ENCODE measurements at places on chromosomes 3 and 15.

DNA sequence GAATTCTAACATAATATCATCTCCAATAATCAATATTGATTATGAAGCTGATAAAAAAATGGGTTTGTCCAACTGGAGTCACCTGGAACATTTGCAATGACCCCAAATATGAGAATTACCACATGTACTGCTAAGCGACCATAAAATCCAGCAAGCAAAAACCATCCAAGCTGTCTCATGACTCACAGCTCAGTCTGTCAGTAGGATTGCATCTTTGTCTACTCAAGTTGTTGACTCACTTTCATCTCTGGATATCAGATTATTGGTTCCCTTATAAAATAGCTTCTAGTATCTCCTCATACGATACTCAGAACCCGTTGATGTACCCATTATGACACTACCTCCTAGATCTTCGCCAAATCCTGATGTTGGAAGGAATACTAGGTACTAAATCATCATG, 209.8 kb upstream of the ATP11B start:
- DNase-seq: no peak

DNA sequence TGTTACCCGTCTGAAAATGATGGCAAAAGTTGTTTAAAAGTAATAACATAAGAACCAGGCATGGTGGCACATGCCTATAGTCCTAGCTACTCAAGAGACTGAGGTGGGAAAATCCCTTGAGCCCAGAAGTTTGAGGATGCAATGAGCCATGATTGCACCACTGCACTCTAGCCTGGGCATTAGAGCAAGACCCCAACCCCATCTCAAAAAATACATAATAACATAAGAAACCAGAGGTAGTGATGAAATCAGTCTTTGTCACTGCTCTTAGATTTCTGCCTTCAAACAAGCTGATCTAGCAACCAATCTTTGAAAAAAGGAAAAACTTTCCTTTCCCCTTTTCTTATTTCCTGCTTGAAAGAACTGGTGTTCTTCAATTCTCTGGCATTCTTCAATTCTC, 71.3 kb downstream of the TMCC1 start:
- DNase-seq: no peak

DNA sequence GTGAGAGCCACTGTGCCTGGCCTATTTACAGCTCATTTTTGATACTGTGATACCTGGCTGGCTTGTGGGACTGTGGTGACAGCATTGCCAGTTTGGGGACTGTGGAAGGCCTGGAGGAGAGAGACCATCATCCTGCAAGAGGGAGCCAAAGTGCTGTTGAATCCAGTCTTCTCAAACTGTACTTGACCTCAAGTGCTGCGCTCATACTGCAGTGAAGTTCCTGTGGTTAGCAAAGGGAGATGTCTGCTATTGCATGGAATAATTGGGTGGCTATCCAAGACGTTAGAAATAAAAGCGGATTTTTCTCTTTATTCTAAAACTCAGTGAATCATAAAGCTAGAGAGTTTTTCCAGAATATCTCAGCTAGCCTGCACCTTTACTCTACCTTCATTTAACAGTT, 83.4 kb downstream of the CCK start:
- DNase-seq: no peak

DNA sequence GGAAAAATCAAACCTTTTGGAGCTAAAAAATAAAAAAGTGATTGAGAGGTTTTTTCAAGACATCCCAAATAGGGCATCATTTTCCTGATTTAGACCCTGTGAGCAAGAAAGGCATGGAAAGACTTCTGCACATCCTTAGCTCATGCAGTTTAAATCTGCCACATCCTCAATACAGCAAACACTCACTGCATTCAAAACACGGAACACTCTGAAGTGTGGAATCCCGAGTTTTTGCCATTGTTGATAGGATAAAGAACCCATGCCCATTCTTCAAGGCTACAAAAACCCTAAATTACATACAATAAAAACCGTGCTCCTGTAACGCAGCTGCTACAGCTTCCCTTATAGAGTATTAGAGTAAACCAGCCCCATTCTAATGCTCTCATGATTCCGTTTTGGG, 346.8 kb downstream of the GABRG3 start:
- no peak for DNase-seq

GRCh38 chr15:52262364-52262763, 33.2 kb downstream of the MYO5C start:
- no peak for DNase-seq

GRCh38 chr3:38490281-38491030, 5.7 kb upstream of the EXOG start:
- no peak for DNase-seq

GRCh38 chr3:61583890-61584875, 22.8 kb downstream of the PTPRG start:
- DNase-seq: no peak

GRCh38 chr15:71611553-71612396, 198.6 kb upstream of the NR2E3 start:
- no peak for DNase-seq

DNA sequence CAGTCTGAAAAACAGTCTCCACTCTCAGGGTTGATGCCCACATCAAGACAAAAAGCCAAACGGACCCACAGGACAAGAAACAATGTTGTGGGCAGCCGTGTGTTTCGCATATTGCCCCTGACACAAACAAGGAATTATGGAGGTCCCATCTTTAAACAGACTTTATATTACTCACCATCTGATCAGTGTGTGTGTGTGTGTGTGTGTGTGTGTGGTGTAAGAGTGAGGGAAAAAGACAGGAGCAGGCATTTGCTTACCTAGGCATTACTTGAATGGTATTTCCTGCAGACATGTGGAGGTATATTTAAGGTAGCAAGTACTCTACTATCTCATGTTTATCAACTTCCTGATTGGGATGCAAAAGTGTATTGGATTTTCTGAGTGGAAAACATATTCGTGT, 136.3 kb downstream of the TMCO5A start:
- no peak for DNase-seq

DNA sequence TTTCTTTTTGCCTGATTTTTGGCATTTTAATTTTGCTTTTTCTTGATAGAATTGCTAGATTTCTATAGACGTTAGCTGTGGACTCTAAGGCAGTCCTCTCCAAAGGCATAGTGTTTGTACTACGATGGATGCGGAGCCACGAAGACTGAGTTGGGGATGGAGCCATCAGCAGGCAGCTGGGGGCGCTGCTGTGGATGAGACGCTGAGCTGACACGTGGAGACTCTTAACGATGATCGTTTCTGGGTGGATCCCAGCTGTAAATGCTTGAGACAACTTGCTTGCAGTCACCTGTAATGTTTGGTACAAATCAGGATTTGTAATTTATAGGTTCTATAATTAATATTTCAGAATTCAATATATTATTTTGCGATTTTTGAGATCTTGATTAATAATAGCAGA, 13.3 kb upstream of the PPP1R2 start:
- no peak for DNase-seq

- no peak for DNase-seq
These were observed 114.2 kb upstream of the TJP1 start for GRCh38 chr15:29936353-29937049.

DNA sequence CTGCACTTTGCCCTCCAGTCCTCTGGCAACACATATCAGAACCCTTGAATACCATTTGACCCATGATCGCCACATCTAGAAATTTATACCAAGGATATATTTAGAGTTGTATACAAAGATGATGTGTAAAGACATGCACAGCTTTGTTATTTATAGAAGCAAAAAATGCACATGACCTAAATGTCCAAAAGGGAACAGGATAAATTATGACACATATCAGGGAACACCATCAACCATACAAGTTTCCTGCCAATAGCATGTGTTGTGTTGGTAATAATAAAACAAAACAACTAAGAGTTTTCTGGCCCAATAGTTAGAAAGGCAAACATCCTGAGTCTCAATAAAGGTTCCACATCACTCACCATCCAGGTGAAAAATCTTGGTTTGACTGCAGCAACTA, 51.5 kb downstream of the AAGAB start:
- DNase-seq: no peak

DNA sequence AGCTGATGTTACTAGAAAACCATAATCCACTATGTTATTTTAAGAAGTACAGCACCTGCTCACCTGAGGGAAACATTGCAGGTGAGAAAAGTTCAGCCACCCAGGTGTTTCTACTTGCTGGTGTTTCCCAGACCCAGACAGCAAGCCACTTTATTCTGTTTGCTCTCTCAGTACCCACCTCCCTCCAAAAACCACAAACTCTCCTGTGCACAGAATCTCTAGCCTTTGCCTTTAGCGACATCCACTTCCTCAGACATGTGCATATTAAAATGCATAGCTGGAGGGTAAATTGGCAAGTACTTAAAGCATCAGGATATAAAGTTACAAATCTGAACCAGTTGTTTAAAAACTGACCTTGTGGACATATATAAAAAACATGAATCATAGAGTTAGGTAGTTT, 36.7 kb downstream of the VGLL3 start:
- DNase-seq: no peak

DNA sequence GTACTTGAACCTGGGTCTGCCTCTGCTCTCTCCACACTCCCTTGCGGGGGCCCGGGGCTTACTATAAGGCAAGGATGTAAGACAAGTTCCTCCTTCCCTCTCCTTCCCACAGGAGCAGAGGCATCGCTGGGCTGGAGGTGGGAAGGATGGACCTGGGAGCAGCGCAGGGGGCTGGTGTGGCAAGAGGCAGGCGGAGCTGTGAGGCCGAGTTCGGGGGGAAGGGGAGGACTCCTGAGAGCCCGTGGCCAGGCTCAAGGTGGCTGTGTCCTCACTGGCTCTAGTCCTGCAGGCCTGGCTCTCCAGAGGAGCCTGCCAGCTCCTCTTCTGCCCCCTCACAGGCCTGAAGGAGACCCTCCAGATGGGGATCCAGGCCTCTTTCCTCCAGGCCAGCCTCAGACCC, 1.0 kb upstream of the NR2E3 start:
- no peak for DNase-seq

DNA sequence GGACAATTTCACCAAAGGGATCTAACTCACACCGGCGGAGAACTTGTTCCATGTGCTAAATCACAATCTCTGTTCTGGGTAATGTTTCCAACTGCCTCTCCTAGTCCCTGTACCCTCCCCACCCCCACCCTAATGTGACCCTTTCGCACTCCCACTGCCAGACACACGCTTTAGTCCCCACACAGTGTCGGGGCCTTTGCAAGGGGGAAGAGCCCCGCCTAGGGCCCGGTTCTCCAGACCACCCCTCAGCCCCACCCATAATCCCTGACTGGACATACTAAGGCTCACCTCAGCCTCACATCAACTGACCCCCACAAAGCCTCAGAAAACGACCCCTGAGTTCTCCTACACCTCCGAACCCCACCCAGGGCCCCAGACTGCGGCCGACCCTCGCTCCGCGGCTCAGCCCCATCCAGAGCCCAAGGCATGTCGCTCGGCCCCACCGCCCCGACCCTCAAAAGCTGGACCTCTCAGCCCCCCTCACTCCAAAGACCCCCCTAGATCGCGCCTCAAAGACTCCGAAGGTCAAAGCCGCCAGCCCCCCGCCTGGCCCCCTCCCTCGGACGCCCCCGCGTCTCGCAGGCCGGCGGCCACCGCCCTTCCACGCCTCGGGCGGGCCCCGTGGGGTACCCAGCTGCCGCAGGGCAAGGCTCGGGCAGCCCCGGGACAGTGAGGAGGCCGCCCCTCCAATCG, 72.0 kb upstream of the MAP4 start:
- no peak for DNase-seq

All from NCI-H510A (cell line).